ENCODE measurements at places on chromosomes 13 and 19. TPM values are rescaled to one million over a fixed set of nuclear protein-coding genes. Genes with fewer than 3 reads are reported as not detected.

Gene LMTK3
- under 0.01 TPM for total RNA-seq

Gene SWSAP1
- total RNA-seq: 1.1 TPM

Gene IGSF23
- 0.13 TPM for total RNA-seq

Gene EXOC3L2
- 1.0 TPM for total RNA-seq

Gene EPS8L1
- total RNA-seq: 5.7 TPM

Gene KCNK6
- 4.7 TPM for total RNA-seq

Gene TRPC4
- total RNA-seq: not detected

Gene BRSK1
- total RNA-seq: 0.39 TPM

Gene SCGB2B2
- 0.13 TPM for total RNA-seq

Gene GPR4
- 1.5 TPM for total RNA-seq

Gene TEX29
- 0.13 TPM for total RNA-seq

Gene IL12RB1
- total RNA-seq: 0.13 TPM

Gene ZC3H4
- total RNA-seq: 8.6 TPM

Gene ZNF229
- 5.8 TPM for total RNA-seq

Gene ASF1B
- total RNA-seq: 10.1 TPM

Gene LILRA6
- not detected for total RNA-seq

Gene NCAN
- total RNA-seq: under 0.01 TPM

Gene TGFB1
- total RNA-seq: 20.8 TPM

Gene ZNF418
- 2.3 TPM for total RNA-seq

Gene CYP2A7
- total RNA-seq: not detected

Gene C13orf42
- total RNA-seq: not detected

Gene ZNF99
- not detected for total RNA-seq

Gene ADGRE2
- total RNA-seq: 0.38 TPM

Gene PDX1
- total RNA-seq: not detected

Gene KIR3DL2
- total RNA-seq: not detected

Gene FCAR
- not detected for total RNA-seq

Gene IGFLR1
- 1.1 TPM for total RNA-seq

Gene ATP5F1D
- total RNA-seq: 23.6 TPM

Gene LGALS14
- total RNA-seq: not detected

Gene PNMA8A
- total RNA-seq: 0.26 TPM

Gene ZFP14
- total RNA-seq: 3.4 TPM

Gene ZNF345
- total RNA-seq: 5.1 TPM

Gene CPT1C
- total RNA-seq: 9.6 TPM

Gene ELAVL3
- total RNA-seq: not detected

Gene OVOL3
- not detected for total RNA-seq

Gene ZNF667
- total RNA-seq: 2.5 TPM

Gene GALP
- not detected for total RNA-seq

Gene ADGRE1
- total RNA-seq: not detected

Gene SYNE4
- total RNA-seq: under 0.01 TPM

Gene ARHGAP33
- 1.0 TPM for total RNA-seq

Measured in dermis microvascular lymphatic vessel endothelial cell (primary cell).